Pancreas (tissue), 10 donors: ENCODE measurements at places on chromosomes 2 and 18. TPM values are rescaled to one million over a fixed set of nuclear protein-coding genes. Genes with fewer than 3 reads are reported as not detected.

MPP4 gene
- total RNA-seq: not detected

LCT gene
- not detected for total RNA-seq

PROKR1 gene
- not detected for total RNA-seq

SERPINB13 gene
- not detected for total RNA-seq

ARHGAP25 gene
- 2.2 TPM for total RNA-seq

PKDCC gene
- total RNA-seq: 21.7 TPM

NEB gene
- 0.71 TPM for total RNA-seq

SETBP1 gene
- 23.7 TPM for total RNA-seq

GAL3ST2 gene
- not detected for total RNA-seq

ABI2 gene
- 27.9 TPM for total RNA-seq

INPP1 gene
- total RNA-seq: 13.6 TPM

HOXD12 gene
- total RNA-seq: not detected
